ENCODE measurements at places on chromosomes 2 and 18. TPM values are rescaled to one million over a fixed set of nuclear protein-coding genes. Genes with fewer than 3 reads are reported as not detected.

DNA sequence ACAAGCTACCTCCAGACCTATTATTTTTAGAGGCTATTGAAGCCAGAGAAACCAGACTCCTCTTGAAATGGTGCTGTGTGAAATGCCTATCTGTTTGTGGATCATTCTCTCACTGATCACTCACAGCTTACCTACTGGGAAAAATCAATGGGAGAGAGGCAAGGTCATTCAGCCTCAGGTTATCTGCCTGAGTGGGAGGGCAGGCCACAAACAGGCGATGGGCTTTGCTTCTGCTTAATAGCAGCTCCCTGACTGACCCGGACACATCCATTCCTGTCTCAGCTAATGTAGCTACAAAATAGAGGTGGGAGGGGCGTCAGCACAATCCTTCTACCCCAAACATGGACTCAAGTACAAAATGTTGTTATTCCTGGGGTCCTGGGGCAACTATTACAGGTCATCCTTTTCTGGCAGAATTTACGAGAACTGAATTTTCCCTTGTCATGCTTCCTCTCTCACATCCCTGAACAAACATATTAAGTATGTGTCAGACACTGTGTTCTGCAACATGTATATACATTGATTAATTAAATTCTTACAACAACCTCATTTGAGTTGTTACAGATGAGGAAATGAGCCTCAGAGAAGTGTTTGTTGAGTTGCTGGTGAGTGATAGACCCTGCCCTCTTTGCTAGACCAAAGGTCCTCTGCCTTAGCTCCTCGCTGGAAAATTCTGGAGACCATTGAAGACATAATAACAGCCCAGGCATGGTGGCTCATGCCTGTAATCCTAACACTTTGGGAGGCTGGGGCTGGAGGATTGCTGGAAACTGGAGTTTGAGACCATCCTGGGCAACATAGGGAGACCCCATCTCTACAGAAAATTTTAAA lies 60.5 kb downstream of the CDK15 start:
- no peak for ATAC-seq

The ZRANB3 gene
- total RNA-seq, result 1.4 TPM

GRCh38 chr2:147211484-147211883 lies 633.3 kb upstream of the ACVR2A start:
- ATAC-seq, result no peak

GRCh38 chr2:37571587-37572136 lies 99.8 kb downstream of the CDC42EP3 start:
- ATAC-seq, result no peak

DNA sequence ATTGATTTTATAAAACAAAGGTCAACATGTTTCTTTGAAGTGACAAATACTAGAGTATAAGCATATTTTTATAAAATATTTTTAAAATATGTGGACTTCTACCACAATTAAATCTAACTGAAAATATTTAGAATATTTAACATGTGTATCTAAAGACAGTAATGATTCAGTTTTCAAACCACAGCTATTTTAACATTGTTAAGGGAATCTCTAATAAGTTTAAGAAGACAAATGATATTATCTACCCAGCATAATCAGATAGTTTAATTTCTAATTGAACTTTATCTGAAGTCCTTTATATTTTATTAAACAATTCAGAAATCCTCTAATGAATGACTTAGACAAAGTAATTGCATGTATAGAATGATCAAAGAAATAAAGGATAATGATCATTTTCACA lies 96.2 kb downstream of the VWC2L start:
- no peak for ATAC-seq

- ATAC-seq, result no peak
Observed at GRCh38 chr2:37198681-37199065, 2.4 kb downstream of the CEBPZOS start.

DNA sequence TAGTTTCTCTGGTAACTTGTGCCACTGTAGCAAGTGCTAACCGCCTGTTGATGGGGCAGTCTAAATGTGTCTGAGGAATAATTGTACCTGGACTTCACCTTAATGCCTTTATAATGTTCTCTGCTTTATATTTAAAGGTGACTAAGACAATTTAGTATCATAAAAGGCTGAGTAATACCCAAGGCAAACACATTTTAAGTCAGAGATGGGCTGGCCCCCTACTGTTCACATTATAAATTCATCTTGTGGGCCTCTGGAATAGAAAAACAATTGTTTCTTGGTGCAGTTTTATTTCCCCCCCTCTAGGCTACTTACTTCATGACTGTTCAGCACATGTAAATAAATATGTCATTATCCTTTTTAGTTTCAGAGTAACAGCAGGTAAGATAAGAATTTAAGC lies 559.3 kb upstream of the PIK3C3 start:
- no peak for ATAC-seq

The DSC2 gene
- total RNA-seq, result 1.6 TPM

DNA sequence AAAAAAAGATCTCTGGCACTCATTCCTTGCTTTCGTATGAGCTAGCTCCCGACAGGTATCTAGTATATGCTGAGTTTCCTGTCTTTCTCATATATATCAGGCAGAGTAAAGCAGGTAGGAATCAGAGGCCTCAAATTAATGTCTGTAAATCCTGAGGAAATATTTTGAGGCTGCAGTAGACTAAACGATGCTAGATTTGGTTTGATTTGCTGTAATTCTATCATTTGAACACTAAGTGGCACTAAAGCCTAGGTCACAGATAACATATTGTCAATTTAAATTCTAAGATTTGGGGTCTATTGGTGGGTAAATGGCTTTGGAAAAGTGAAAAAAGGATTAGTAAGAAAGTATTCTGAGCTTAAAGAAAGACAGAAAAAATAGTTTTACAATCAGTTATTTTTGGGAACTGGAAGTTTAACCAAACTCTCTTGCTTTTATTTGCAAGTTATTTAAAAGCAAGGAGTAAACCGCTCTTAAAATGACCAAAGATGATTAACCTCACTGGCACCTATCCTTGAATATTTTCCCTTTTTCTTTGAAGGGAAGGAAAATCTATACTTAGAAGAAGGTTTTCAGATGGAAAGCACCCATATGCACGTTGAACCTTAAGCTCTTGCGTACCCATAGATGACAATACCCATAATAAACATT lies 37.6 kb upstream of the SLC4A10 start:
- no peak for ATAC-seq

GRCh38 chr2:23520256-23520655 lies 135.3 kb downstream of the KLHL29 start:
- ATAC-seq, result no peak

The B3GNT2 gene
- total RNA-seq, result 15.1 TPM

- ATAC-seq, result no peak
Observed at GRCh38 chr18:12011957-12012549, 30.7 kb downstream of the IMPA2 start.

The CHRNG gene
- not detected for total RNA-seq

Measured in gastroesophageal sphincter (tissue), 4 donors.